Activated CD8-positive, alpha-beta memory T cell treated with anti-CD3 and anti-CD28 coated beads, Interleukin-2, amount 10 ng/mL, durations not matched to agents 7 days and 5 days (primary cell): ENCODE measurements at places on chromosomes 7 and 10.

- DNase-seq, result no peak
These were observed 825.3 kb upstream of the C7orf33 start for GRCh38 chr7:147765301-147765700.

DNA sequence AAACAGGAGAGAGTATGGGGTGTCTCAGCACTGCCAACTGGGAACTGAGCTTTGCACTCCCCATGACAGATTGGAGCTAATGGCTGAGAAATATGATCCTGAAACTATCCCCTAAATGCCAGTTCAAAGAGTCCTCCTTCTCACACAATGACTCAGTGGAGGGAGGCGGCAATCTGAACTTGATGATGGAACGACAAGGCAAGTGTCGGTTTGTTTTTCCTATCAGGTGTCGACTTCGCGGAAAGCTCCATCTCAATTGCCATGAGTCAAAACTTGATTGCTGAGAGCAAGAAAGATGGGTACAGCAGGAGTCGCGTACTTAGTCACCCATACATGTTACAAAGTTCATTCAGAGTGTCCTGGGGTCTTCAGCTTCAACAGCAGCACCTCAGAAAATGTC is 52.5 kb downstream of the NPY start:
- DNase-seq, result no peak

GRCh38 chr7:50681432-50682045 is 101.2 kb downstream of the GRB10 start:
- no peak for DNase-seq

DNA sequence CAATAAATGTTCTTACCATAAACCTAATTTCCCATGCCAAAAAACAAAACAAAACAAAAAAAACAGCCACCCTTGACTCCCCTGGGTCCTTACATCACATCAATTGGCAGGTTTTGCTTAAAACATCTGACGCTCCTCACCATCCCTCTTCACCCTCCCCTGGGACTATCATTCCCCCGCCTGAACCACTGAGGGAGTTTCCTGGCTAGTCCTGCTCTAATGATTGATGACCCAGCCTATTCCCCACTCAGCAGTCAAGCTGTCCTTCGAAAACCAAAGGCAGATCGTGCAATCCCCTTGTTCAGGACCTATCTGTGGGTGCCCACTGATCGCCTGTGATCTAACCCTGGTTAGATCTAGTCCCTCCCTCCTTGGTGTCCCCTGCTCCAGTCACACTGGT is 11.2 kb upstream of the FRMPD2 start:
- DNase-seq, result no peak

DNA sequence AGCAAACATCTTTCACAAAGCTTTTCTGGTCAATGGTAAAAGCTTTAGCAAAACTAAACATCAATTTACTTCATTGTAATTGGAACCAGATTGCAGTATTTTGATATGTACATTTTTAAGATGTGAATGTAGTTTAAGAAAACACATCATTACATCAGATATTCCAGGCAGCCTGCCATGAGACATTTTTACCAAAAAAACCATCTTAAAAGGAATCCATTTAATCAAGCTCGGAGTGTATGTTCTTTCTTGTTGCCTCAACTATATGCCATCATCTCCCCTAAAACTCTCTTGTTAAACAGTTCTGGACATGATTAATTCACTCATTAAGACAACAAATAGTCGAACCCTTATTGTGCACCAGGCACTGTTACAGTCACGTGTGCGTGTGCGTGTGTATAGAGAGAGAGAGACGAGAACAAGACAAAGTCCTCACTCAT is 97.5 kb downstream of the UBE2H start:
- no peak for DNase-seq

GRCh38 chr7:121002757-121003200 is 14.3 kb downstream of the CPED1 start:
- DNase-seq, result no peak

- no peak for DNase-seq
These were observed 16.4 kb downstream of the RGS10 start for GRCh38 chr10:119526149-119526548.

- DNase-seq, result no peak
These were observed 220.2 kb upstream of the CELF2 start for GRCh38 chr10:10797513-10797912.
